ENCODE measurements at places on chromosomes 3 and 15. TPM values are rescaled to one million over a fixed set of nuclear protein-coding genes. Genes with fewer than 3 reads are reported as not detected.

- DNase-seq, result no peak
Observed at GRCh38 chr15:40310001-40310959, 2.5 kb upstream of the PLCB2 start.

DNA sequence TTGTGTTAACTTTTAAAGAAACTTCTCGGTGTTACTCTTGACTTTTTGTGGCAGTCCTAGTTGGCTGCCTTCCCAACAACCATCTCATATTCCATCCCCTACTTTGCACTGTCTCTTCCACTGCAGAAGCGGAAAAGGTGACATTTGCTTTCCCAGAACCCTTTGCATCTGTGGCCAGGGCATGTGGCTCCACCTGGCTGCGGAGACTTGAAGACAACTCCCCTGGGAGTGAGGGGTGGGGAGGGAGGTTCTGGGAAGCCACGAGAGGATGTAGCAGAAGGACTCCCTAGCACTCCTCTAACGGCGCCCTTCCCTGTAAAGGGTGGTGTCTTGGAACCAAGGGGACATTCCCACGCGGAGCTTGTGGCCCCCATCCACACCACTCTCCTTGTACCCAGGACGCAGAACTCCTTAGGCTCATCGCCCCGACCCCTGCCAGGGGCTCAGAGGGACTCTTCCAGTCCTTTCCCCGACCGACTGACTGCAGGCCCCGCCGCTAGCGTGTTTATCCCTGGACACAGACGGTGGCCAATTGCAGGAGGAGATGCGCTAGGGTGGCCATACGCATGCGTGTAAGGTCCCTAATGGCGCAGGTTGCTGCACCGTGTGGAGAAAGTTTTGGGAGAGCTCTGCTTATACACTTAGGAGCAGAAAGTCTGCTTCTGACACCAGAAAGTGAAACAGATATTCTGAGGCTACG is 33.2 kb upstream of the SECISBP2L start:
- no peak for DNase-seq

- no peak for DNase-seq
Observed at GRCh38 chr3:86658876-86659275, 332.1 kb downstream of the VGLL3 start.

GRCh38 chr3:123584284-123584987 is 417 bp downstream of the HACD2 start:
- DNase-seq, result no peak

DNA sequence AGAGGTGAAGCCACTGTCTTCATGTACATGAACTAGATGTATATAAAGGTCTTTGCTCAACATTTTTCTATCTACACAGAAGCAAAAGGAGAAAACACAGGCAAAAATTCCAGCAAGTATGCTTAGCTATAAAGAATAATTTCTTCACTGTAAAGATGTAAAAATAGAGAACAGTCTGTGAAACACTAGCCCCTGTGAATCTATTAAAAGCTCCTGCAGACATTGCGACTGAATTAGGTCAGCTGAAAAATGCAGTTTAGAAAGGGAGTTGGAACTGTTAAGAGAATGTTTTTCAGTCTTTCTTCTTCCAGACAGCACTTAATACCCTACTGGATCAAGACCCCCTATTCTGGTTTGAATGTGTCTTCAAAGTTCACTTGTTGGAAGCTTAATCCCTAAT is 291.5 kb downstream of the KBTBD8 start:
- no peak for DNase-seq

CD86 gene
- total RNA-seq, result not detected

DNA sequence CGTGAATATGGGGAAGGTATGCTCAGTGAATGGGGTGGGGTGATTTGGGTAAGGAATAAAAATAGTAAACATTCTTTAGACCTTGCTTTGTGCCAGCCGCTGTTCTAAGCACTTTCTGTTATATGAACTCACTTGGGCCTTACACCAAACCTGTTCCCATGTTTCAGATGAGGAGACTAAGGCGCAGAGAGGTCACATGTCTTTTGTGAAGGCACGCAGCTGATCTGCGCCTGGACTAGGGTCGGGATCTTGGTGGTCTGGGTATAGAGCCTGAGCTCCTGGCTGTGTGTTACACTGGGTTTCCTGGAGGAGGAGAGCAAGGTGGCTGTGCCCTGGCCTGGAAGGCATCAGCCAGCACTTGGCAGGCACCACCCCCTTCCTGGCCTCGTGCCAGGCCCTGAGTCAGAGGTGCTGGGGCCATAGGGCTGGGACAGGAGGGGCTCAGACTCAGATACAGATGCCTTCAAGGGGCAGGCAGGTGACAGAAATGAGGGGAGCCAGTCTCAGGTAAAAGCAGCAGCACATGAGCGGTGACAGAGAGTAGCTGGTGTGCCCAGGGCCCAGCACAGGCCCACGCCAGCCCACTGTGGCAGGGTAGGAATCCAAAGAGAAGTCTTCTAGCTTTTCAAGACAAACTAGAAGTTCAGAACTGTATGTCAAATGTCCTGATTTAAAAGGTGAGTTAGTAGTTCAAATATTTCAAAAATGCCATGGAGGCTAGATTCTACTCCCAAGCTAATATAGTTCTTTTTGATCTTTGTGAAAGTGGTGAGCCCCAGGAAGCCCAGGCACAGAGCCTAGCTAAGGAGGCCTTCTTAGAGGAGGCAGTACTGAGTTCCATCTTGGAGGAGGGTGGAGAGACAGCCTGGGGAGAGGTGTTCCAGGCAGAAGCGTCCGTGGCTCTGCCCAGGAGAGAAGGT is 83.1 kb downstream of the DNAJB8 start:
- peak; percentile 36 for DNase-seq

DNA sequence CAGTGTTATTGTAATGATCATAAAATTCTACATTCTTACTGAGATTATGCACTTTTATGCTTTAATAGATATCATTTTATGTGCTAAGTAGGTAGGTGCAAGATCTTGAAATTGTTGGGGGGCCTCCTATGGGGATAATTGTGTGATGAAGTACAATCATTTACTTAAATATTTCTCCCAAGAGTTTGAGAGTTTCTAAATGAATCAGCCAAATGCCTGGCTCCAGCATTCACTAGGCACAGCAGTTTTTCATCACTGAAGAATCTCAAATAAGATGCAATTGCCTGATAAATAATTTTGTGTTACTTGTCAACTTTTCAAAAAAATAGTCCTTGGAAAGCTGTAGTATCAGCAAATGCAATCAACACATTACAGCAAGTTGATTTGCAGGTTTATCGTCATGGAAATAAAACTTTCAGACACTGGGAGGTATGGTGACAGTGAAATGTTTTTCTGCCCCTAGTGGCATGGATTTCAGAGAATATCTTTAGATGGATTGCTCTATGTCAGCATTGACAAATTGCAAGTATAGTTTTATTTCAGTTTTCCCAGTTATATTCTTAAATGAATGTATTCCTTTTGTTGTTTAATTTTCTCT is 167.1 kb downstream of the NEK11 start:
- no peak for DNase-seq

DNA sequence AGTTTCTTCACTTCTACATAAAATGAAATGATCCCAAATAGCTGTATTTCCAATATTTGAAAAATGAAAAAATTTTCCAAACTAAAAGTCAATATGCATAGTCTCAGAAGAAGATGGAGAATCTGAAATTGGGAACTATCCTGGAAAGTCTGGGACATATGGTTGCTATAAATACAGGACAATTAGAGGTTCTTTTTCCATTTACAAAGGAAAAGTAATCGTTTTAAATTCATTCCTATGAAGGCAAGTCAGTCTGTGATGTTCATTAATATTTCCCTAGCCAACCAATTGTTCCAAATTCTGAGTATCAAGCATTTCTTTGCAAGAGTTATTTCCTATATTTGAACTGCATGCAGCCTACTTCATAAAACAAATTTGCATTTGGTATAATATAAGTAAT is 102.2 kb downstream of the NEDD4 start:
- no peak for DNase-seq

DNA sequence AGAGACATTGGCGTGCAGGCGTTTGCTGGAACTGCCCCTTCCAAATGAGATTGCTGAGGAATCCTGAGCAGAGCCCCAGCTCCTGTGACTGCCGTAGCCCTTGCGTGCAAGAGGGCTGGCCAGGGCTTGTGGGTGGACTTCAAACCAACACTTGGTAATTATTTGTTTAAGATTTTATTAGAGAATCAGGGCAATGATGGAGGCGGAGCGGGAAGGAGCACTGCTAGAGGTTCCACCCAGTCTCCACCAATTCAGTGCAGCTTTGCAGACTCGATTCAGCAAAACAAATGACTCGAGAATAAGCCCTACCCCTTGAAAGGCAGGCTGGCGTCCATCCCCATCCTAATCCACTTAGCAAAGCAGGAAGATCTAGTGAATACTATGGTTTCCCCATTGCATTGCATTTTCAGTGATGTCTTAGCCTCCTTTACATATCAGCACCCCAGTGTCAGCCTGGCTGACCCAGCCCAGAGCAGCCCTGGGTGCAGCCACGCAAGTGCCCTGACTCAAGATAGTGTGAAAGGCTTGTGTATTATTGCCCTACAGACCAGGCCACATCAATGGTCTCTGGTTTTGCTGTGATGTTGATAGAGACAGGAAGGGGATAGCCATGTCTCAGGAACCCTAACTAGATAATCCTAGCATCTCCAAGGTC is 26.0 kb downstream of the GLDN start:
- DNase-seq, result no peak

PLD1 gene
- total RNA-seq, result 9.0 TPM

DNA sequence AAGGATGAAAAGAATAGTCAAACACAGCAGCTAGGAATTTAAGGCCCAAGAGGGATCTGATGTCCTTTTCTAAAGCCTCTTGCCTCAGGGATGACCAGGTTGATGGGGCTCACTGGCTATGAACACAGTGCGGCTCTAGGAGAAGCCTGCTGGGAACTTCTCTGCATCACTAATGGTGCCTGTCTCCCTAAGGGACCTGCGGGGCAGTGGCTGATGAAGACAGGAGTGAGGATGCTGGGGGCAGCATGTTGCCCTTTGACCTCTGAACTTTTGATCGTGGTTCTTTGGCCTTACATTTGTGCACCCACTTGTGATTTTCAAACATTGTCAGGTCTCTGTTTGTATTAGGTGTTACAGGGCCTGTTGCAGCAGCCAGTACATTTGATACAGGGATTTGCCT is 64.9 kb upstream of the KLHL25 start:
- no peak for DNase-seq

DNA sequence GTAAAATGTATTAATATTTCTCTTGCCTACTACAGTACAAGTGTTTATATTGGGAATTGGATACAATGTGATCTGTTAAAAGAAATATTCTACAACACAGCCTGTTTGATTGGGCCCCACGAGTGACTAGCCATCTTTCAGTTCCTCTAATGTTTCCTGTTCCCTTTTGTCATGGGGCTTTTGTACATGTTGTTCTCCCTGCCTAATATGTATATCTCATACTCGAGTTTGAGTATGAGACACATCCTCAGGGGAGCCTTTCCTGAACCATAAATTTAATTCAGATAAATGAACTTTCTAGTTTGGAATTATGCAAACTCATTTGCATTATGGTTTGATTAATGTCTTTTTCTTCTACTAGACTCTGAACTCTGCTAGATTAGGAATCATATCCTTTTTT is 65.5 kb downstream of the MEF2A start:
- DNase-seq, result no peak

GRCh38 chr3:35643495-35643894 is 4.2 kb downstream of the ARPP21 start:
- no peak for DNase-seq

- DNase-seq, result no peak
Observed at GRCh38 chr3:122271246-122271898, 53.7 kb upstream of the CSTA start.

GRCh38 chr15:87549296-87549695 is 707.2 kb downstream of the NTRK3 start:
- DNase-seq, result no peak
